ENCODE measurements at places on chromosomes 11 and 22. TPM values are rescaled to one million over a fixed set of nuclear protein-coding genes. Genes with fewer than 3 reads are reported as not detected.
A peak's percentile ranks its signal among the peaks of the same experiment; 100 is the strongest.

EMSY gene
- 33.0 TPM for total RNA-seq

DNA sequence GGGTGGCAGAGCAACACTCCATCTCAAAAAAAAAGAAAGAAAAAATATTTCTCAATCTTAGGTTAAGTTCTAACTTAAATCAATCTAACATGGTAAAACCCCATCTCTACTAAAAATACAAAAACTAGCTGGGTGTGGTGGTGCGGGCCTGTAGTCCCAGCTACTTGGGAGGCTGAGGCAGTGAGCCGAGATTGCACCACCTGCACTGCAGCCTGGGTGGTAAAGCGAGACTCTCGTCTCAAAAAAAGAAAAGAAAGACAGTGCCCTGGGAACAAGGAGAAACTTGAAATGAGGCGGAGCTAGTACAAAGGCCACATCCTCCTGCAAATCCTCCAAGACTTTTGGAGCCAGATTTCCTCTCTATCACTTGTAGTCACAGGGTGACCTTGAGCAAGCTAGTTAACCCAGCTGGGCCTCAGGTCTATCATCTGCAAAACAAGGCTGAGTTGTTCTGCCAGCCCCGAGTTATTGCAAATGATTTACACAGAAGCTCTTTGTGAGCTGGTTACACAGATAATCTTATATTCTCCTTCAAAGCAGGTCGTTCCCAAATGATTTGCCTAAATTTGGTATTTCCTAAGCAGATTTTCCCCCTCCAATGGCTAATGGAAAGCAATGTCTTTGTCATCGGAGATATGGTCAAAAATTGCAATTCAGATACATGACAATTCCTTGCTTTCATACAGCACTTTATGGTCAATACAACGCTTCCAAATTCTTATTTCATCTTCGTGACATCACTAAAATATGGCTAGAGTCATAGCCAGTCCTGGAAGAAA is 1.9 kb downstream of the ANKRD54 start:
- H3K36me3 ChIP-seq, result no peaks in the 10 kb centered on the region
- no peaks in the 10 kb centered on the region for H3K27me3 ChIP-seq
- peak overlapping the region; percentile 88 for H3K4me3 ChIP-seq

DNA sequence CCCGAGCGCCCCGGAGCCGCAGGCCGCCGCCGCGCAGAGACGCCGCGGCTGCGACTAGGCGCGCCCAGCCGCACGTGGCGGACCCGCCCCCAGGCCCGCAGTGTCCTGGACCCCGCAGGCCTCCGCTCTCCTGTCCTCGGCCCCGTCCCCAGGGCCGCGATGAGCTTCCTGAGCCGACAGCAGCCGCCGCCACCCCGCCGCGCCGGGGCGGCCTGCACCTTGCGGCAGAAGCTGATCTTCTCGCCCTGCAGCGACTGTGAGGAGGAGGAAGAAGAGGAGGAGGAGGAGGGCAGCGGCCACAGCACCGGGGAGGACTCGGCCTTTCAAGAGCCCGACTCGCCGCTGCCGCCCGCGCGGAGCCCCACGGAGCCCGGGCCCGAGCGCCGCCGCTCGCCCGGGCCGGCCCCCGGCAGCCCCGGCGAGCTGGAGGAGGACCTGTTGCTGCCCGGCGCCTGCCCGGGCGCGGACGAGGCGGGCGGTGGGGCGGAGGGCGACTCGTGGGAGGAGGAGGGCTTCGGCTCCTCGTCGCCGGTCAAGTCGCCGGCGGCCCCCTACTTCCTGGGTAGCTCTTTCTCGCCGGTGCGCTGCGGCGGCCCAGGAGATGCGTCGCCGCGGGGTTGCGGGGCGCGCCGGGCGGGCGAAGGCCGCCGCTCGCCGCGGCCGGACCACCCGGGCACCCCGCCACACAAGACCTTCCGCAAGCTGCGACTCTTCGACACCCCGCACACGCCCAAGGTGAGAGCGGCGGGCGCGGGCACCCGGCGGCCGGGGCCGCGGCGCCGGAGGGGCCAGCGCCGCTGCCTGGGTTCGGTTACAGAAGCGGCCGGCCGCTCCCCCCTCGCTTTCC is 528 bp downstream of the WEE1 start:
- H3K27me3 ChIP-seq, result no peaks in the 10 kb centered on the region
- H3K4me3 ChIP-seq, result peak overlapping the region; percentile 84
- H3K36me3 ChIP-seq, result peaks cover 32% of the 10 kb centered on the region
- H3K27ac ChIP-seq, result peak overlapping the region; percentile 90
- DNase-seq, result no peak

DNA sequence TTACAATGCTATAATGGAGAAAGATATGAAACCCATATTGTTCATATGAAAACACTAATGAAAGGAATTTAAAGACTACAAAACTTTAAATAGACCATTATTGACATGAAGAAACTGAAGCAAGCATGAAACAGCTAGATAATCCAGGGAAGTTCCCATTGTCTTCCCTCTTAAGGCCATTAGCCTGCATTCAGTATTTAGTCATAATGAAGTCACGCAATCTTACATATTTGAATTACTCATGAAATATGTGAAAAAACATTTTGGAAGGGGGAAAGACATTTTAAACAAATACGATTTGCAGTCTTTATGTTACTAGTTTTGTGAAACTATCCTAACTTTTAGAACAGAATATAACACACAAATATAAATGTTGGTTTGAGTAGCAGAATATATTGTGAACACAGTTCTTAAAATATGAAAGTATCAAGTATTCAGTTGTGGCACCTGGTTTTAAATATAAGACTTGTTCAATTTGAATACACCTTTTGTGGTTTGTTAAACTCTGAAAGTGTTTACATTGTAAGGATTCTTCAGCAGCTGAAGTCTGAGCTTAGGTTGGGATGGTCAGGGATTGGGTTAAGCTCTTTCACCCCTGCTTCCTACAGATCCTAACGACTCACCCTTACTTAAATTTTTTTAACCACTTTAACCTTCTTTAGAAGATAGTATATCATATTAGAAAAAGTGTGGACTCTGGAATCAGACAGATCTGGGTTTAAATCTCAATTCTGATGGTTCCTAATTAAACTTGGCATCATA is 500.3 kb upstream of the TENM4 start:
- H3K4me3 ChIP-seq, result no peak overlapping the region
- H3K4me1 ChIP-seq, result peaks cover 11% of the 10 kb centered on the region
- peak; percentile 58 for DNase-seq

LRRC75B gene
- total RNA-seq, result 4.5 TPM

PNPLA3 gene
- 0.29 TPM for total RNA-seq

GRCh38 chr22:21569459-21570170 is 2.1 kb downstream of the UBE2L3 start:
- H3K4me3 ChIP-seq, result peak overlapping the region; percentile 96
- no peaks in the 10 kb centered on the region for H3K36me3 ChIP-seq
- H3K27ac ChIP-seq, result no peak overlapping the region
- peaks cover 40% of the 10 kb centered on the region for H3K4me1 ChIP-seq

GRCh38 chr11:120907971-120908370 is 115.9 kb upstream of the TBCEL start:
- no peak for DNase-seq
- no peak overlapping the region for H3K4me3 ChIP-seq
- no peaks in the 10 kb centered on the region for H3K36me3 ChIP-seq
- no peak overlapping the region for H3K27ac ChIP-seq
- peaks cover 8% of the 10 kb centered on the region for H3K4me1 ChIP-seq
- peaks cover 48% of the 10 kb centered on the region for H3K27me3 ChIP-seq

DNA sequence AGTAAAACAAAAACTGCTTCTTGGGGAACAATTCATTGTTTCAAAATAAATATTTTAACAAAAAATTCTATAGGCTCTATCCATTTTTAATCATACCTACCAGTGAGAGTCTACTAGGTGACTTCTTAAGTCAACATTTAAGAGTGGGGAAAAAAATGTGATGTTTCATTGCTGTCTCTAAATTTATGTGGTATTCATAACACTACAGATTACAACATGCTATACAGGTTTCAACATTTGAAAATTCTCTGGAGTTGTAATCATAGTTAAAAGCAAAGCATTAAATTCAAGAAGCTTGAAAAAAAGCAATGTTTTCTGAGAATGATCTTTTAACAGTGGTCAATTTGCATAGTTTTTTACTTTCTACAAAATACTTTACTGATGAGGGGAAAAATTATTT is 18.3 kb downstream of the SBF2 start:
- H3K4me3 ChIP-seq, result no peak overlapping the region
- peaks cover 6% of the 10 kb centered on the region for H3K4me1 ChIP-seq
- no peak overlapping the region for H3K27ac ChIP-seq
- no peaks in the 10 kb centered on the region for H3K36me3 ChIP-seq

A4GALT gene
- total RNA-seq, result 0.63 TPM

OR52I1 gene
- total RNA-seq, result not detected

GGTLC3 gene
- not detected for total RNA-seq

OR51A4 gene
- not detected for total RNA-seq

- H3K36me3 ChIP-seq, result peaks cover 12% of the 10 kb centered on the region
- H3K4me1 ChIP-seq, result no peaks in the 10 kb centered on the region
- H3K4me3 ChIP-seq, result no peak overlapping the region
- no peak overlapping the region for H3K27ac ChIP-seq
- H3K27me3 ChIP-seq, result no peaks in the 10 kb centered on the region
Measured at GRCh38 chr11:72091292-72091691, 10.6 kb downstream of the LRRC51 start.

SCUBE2 gene
- 0.18 TPM for total RNA-seq

DNA sequence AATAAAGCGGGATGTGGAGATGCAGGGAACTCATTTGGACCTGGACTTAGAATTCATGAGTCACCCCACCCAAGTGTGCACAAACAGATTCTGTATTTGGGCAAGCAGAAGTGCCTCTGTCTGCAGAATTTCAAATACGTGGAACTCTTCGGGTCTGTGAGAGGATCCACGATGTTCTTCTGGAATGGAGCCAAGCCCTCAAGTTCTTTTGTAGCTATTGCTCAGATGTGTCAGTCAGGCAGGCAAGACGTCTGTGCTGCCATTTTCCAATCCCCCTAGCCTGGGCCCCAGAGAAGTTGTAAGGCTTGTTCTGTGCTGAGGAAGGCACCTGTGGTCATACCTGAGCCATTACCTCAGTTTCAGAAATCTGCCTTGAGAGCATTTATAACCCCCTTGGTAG is 132.8 kb upstream of the RASSF10 start:
- DNase-seq, result no peak
- H3K36me3 ChIP-seq, result no peaks in the 10 kb centered on the region
- no peaks in the 10 kb centered on the region for H3K27me3 ChIP-seq

- H3K27me3 ChIP-seq, result 0 out of 2 replicates have a peak, but pooled peaks cover 8% of the 10 kb centered on the region
- H3K4me1 ChIP-seq, result no peaks in the 10 kb centered on the region
- H3K36me3 ChIP-seq, result no peaks in the 10 kb centered on the region
- no peak overlapping the region for H3K4me3 ChIP-seq
- no peak overlapping the region for H3K27ac ChIP-seq
Measured at GRCh38 chr11:116240710-116241109, 532.1 kb downstream of the BUD13 start.

C11orf65 gene
- total RNA-seq, result 2.7 TPM

DNA sequence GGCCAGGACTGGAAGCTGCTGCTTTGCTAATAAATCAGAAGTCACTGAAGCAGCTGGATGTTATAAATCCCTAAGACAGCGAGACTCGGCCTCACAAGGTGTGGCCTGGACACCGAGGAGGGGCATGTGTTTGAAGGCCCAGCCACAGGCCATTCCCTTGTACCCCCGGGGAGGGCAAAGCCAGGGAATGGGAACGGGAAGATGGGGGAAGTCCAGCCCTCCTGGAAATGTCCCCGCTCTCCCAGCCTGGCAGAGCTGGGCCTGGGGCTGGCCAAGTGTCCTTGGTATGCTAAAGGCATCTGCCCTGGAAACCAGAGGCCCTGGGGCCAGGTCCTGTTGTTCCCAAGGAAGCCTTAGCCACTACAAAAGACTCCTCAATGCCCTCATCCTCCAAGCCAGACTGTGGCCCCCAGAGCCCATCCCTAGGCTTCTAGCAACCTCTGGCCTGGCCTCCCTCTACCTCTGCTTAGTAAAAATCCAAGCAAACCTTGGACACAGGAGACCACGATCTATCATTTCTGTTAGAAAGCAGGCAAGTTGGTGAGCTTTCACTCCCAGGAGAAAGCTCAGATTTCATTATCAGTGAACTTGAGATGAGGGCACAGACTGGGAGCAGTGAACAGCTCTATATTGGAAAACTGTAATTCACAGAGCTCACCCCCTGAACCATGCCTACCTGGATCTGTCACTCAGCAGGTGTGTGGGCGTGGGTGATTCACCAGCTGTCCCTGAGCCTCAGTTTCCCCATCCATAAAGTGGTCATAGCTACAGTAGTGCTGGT is 11.0 kb downstream of the CHST1 start:
- no peak overlapping the region for H3K4me3 ChIP-seq
- DNase-seq, result no peak
- H3K27me3 ChIP-seq, result 0 out of 2 replicates have a peak, but pooled peaks cover 4% of the 10 kb centered on the region
- H3K36me3 ChIP-seq, result no peaks in the 10 kb centered on the region

- H3K4me1 ChIP-seq, result peaks cover 11% of the 10 kb centered on the region
- no peaks in the 10 kb centered on the region for H3K27me3 ChIP-seq
- no peak overlapping the region for H3K27ac ChIP-seq
- H3K4me3 ChIP-seq, result no peak overlapping the region
Measured at GRCh38 chr11:63572026-63572688, 9.0 kb upstream of the PLAAT2 start.

CEP164 gene
- 51.1 TPM for total RNA-seq

- H3K27ac ChIP-seq, result no peak overlapping the region
- no peaks in the 10 kb centered on the region for H3K27me3 ChIP-seq
- H3K36me3 ChIP-seq, result peaks cover 11% of the 10 kb centered on the region
- no peak for DNase-seq
- no peaks in the 10 kb centered on the region for H3K4me1 ChIP-seq
Measured at GRCh38 chr11:3831378-3832239, 9.2 kb downstream of the RHOG start.

ALG8 gene
- total RNA-seq, result 78.7 TPM

RRAS2 gene
- 59.7 TPM for total RNA-seq

NCAM1 gene
- not detected for total RNA-seq

DNA sequence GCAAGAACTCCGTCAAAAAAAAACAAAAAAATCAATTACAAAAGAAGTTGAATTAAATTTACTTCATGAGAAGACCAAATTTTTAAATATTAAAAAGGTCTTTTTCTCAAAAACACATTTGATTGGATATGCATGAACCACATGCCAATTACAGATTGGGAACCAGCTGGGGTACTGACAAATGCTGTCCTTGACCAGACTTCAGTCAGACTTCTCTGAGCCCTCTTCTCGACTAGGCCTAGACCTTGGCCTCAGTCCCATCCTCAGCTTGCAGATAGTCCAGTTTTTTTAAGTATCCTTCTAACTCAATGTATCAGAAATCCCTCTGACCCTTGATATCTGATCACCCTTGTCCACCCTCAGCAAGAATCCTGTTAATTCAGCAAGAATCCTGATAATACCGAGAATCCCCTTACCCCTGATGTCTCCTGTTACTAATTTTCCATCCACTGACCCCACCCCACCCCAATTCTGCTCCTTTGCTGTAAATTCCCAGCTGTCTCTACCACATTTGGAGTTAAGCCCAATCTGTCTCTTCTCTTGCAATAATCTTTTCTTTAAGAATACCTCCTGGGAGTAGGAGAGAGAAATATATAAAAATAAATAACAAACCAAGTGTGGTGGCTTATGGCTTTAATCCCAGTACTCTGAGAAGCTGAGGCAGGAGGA is 30.9 kb downstream of the OR4D9 start:
- no peak overlapping the region for H3K27ac ChIP-seq
- H3K27me3 ChIP-seq, result no peaks in the 10 kb centered on the region
- H3K4me1 ChIP-seq, result peaks cover 4% of the 10 kb centered on the region
- no peak for DNase-seq
- no peak overlapping the region for H3K4me3 ChIP-seq
